ENCODE measurements at places on chromosomes 11 and 22.

DNA sequence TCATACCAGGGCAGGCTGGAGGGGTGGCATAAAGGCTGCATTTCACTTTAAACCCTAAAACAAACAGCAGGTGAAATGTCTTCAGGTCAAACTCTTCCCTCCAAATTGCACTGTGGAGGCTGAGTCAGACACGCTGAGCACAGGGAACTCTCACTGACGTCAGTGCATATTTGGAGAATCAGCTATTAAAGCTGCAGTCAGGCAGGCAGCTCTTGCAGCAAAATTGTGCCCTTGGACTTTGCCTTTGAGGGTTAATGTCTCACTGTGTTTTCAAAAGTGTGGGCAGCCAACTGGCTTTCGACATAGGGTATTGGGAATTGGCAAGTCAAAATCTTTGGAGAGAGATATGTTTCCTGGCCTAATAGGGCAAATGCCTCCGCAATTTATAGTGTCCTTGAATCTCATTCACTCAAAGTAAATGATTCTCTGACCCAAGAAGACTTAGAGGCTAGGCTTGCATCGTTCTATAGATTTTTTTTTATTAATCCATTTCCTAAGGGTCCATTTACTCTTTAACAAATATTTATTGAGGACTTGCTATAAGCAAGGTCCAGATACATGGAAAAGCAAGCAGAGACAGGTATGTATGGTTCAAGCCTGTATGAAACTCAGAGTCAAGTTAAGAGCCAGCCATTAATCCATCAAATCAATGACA lies 27.7 kb upstream of the SMCO4 start:
- peak; percentile 42 for DNase-seq

DNA sequence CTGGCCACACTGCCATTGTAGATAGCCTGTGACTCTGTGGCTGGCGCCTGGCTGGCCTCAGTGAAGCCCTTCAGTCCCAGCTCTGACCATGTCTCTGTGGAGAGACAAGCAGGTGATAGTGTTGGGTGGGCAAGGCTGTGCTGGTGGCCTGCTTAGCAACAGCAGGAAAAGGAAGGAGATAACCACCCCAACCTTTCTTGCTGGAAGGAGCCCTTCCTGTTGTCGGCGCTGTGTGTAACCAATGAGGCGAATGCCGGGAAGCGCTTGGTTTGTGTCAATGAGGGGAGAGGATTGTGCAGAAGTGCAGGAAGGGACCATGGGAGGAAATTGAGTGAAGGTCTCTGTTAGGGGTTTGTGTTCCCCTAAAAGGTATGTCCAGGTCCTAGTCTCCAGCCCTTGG lies 27.3 kb downstream of the PARVB start:
- no peak for DNase-seq

DNA sequence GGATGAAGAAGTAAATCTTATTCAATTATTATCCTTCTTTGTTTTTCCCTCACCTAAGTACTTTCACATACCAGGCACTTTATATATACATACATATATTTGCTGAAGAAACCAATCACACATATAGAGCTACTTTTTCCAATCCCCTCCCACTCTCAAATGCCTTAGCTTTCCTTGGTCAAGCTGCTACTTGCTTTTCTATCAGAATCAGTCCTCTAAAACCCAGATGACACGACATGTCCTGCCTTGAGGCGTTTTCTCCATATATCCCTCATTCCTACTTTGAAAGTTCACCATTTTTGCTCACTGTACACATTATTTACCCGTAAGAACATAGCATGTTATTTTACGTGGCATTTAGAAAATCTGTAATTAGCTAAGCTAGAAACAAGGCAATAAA lies 5.4 kb downstream of the RAB38 start:
- DNase-seq = no peak

DNA sequence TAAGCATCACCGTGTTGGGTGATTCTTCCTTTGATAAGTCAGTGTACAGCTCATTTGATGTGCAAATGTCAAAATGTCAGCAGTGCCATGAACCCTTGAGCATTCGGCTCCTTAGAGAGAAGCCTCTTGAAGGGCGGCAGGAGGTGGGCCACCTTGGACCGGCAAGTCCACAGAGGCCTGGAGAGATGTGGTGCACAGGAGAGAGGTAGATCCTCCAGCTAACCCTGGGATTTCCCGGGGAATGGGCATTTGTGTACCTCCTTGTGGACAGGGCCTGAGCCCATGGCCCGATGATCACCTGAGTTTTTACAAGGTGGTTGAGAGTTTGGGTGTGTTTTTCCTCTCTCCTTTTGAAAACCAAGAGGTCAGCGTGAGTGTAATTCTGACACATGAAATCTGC lies 133.2 kb upstream of the RCN1 start:
- DNase-seq = no peak

- DNase-seq = no peak
Measured at GRCh38 chr11:40187295-40187694, 1272.2 kb downstream of the LRRC4C start.

DNA sequence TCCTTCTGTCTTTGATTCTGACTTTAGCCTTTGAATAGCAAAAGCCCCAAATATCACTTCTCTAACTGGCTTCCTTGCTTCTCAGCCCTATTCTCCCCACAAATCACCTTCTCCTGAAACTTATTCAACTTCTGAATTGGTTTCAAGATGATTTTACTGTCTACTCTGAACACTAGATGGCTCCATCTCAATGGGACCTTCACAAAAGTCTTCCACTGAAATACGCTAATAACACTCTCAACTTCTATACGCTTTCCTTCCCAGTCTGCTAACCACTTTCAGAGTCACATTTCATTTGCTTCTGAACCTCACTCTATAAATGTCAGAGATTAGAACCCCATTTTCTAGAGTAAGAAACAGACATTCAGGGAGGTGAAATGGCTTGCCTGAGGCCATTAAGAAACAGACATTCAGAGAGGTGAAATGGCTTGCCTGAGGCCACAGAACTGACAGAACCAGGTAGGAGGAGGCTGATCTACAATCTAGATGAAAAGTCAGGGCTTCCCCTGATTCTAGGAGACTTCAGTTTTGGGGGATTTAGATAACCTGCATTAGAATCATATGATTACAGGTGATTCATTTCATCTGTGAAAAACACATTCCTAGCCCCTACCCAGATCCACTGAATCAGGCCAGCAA lies 20.6 kb downstream of the MORC2 start:
- DNase-seq = peak; percentile 36

- no peak for DNase-seq
Measured at GRCh38 chr11:11169715-11170351, 183.2 kb downstream of the CSNK2A3 start.

- DNase-seq = peak; percentile 32
Measured at GRCh38 chr11:104163100-104164027, 583 bp downstream of the PDGFD start.

- no peak for DNase-seq
Measured at GRCh38 chr11:42390116-42390515, 921.7 kb upstream of the API5 start.

Data from ACHN (cell line).